H1 (cell line): ENCODE measurements at places on chromosomes 7 and 10.

GRCh38 chr10:120768227-120768626 lies 82.9 kb upstream of the WDR11 start:
- DNase-seq: no peak

DNA sequence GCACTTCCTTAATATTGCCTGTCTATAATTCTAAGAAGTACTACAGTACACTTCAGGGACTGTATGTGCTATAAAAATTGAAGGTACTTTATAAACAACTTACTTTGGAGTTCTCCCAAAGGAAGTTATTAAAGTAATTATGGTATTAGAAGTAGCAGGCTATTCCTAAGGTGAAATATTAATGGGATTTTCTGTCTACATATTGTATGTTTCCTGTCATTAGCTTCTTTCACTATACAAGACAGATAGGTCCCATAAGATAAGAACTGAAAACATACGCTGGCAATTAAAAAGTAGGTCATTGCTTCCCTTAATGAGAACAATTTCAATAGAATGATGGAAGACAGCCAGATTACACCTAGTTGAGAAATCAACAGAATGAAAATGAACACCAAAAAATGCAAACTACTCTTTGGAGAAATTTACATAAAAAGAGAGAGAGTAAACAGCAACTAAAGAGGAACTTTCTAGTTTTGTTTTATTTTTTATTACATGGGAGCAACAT lies 147.0 kb downstream of the HBP1 start:
- DNase-seq: no peak

GRCh38 chr7:68250143-68250542 lies 1253.5 kb downstream of the TYW1 start:
- DNase-seq: no peak

- no peak for DNase-seq
These were observed 390.9 kb upstream of the MKI67 start for GRCh38 chr10:128517167-128517566.

DNA sequence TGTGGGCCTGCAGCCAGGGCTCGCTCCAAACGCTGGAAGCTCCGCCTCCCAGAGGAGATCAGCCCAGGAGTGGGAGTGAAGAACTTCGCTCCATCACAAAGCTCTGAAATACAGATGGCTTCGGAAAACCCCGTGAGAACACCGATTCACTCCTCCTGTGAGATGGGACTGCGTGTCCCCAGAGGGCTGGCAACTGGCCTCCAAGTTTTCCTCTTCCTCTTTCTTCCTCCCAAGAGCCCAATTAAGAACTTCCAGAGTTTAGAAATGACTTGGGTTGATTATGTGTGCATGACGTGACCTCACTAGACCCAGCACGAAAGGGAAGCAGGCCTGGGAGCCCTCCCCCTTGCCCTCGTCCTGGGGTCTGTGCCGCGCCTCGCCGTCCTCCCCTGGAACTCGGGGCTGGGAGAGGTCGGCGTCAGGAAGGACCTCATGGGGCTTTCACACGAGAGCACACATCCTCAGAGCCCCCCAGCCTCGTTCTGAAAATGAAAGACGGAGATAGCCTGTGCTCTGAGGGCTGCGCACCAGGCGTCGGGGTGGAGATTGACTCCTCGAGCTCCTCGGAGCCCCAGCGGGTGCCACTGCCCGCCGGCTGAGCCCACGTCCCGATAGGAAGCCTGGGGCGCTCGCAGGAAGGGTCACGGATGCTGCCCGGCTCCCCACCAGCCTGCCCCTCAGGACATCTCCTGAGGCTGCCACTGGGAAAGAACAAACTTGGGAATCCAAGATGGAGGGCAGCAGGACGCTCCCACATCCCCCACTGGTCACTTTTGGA lies 37.8 kb downstream of the PTPRN2 start:
- DNase-seq: no peak

DNA sequence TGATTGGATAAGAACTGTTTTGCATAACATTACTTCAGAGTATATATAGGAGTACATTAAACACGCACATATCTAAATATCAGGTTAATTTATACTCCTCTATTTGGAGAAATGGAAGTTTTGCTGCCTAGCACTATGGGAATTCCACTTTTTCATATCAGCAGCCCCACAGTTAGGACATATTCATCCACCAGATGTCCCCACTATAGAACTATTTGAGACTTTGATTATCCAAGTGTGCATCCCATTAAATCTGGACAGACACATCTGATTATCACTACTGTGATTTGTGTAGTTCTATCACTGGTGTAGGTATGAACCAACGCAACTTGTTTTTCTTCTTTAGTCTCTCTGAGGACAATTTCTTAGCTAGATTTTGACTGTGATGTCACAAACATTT lies 345.7 kb downstream of the THSD7A start:
- DNase-seq: no peak

DNA sequence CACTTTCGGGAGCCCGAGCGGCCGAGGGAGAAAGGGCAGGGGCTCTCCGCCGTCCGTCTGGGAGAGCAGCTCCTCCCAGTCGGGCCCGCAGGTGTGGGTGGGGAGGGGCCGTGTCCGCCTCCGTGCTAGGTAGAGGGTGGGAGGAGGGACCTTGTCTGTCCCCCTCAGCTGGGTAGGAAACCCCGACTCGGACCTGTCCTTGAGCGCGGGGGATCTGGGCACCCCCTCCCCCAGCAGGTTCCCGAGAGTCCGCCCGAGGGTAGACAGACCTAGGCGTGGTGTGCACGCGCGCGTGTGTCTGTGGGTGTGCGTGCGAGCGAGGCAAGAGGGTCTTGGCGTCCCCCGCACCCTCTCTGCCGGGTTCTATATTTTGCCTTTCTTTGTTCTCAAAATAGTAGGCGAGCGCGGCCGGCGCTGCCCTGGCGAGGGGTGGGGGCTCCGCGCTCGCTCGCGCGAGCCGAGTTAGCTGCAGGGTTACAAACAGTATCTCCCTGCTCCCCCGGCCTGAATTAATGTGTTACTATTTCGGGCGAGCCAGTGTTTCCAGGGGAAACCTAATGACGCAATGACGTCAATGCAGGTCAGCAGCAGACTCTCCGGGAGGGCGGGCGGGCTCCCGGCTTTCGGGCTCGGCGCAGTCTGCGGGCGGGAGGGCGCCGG lies 73.9 kb upstream of the LEP start:
- no peak for DNase-seq

GRCh38 chr10:122460891-122461293 lies 461 bp upstream of the HTRA1 start:
- DNase-seq: no peak

DNA sequence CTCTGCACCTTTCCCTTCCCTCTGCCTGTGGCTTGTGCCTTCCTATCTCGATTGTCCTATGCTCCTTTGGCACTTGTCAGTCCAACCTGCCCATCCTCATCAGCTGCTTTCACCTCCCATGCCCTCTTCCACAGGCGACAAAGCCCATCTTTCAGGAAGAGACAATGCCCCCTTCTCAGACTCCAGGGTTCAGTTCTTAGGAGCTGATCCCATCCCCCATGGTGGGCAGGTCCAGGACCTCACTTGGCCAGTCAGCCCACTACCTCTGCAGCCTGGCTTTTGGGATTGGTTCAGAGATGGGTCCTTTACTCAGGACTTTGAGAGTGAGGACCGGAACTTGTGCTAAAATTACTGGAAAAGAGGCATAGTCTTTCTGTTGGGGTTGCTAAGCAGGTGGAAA lies 74.0 kb upstream of the NANOS1 start:
- DNase-seq: peak; percentile 39

DNA sequence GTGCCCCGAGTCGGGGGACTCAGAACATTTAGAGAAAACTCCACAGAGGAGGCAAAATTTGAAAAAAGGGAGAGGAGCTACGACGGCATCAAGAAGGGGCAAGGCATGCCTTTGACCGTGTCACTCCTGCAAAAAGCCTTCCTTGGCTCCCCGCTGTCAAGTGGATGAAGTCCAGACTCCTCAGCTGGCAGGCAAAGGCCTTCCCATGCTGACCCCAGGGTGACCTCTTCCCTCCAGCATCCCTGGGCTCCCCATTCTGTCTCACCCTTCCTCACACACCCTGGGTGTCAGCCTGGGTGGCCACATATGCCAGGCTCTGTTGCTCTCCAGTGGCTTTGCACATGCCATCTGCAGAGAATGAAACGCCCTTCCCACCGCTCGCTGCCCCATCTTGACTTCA lies 88.4 kb upstream of the ZMIZ1 start:
- no peak for DNase-seq

- no peak for DNase-seq
These were observed 150.1 kb upstream of the NPS start for GRCh38 chr10:127398971-127399365.

DNA sequence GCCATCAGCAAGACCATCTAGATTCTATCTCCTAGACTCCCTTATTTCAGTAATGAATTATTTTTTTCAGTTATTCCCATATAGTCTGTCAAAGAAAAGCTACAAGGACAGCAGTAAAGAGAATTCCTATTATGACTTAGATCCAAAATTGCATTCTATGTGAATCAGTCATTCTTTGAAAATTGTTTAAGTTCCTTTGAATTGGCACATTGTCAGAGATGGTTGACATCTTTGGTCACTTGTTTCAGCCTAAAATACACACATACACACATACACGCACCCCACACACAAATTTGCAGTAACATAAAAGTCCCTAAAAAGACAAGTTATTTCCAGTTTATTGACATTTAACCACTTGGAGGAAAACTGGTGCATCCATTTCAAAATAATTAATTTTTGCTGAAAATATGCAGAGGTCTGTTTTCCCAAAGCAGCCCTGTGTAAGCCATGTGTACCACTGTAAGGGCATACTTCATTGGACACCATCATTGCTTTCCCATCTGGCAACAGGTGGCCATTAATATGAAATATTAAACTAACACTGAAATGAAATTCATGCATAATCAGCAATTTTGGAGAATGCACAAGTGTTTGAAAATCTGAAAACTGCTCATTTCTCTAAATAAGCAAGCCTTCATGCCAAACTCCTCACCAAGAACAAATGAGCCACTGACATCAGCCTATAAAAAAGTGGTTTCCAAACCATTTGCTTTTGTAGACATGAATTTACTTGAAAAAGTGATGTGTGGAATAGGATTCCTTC lies 121.7 kb upstream of the COL1A2 start:
- DNase-seq: no peak

DNA sequence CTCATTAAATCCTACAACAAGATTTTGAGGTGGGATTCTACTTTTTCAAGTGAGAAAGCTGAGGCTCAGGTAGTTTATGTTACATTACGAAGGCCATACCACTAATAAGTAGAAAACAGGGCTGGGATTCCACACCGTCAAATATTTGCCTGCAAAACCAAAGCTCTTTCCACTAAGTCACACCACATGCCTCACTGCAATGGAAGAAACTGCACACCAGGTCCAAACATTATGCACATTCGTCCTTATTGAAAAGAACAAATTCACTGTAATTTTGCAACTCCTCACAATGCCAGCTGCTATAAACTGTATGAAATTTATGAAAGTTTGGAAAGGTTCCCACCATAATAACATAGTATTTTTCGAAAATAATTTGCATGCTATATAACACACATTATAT lies 66.5 kb downstream of the DGKB start:
- no peak for DNase-seq

- DNase-seq: no peak
These were observed 2.3 kb downstream of the HDAC9 start for GRCh38 chr7:18497800-18498199.

- DNase-seq: no peak
These were observed 28.7 kb downstream of the PRF1 start for GRCh38 chr10:70573599-70574506.

DNA sequence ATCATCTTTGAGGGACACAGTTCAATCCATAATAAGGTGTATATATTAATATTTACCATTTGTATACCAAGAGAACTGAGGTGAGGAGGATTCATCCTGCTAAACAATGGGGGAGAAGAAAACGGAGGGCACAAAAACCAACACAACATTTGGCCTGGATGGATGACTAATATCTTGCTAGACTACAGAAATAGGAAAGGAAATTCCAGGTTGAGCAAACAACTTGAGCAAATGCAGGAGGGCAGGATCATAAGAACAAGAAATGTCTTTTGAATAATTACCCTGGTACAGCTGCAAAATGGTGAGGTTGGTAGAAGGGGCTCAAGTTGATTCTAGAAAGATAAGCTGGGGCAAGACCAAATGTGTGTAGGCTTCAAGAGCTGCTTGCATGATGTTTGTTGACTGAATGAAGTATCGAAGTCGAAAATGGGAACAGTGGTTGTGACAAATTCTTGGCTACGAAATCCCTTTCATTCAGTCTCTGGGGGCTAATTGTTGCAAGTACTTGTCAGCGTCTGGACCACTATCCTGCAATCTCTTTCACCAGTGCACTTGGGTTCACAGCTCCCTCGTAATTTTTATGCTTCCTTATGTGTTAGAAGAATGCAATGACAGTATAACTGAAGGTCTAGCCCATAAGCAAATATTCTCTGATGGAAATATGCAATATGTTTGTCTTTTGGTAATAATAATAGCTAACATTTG lies 176.2 kb downstream of the PTEN start:
- no peak for DNase-seq

DNA sequence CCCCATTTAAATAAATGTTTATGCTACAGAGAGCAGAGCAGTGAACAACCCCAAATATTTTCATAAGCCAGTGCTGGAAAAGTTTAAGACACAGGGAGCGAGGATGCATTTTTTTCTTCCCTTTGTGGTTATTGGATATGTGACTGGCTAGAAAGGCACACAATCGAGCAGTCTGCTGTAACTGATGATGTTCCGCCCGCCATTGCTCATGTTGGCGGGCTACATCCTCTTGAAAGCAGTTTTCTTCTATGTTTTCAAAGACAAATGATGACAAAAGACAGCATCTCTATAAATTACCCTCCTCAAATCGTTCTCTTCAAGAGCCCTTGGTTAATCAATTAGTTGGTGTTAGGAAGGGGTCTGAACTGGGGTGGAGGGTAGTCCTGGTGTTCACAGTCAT lies 269.8 kb downstream of the SKAP2 start:
- DNase-seq: peak; percentile 10

DNA sequence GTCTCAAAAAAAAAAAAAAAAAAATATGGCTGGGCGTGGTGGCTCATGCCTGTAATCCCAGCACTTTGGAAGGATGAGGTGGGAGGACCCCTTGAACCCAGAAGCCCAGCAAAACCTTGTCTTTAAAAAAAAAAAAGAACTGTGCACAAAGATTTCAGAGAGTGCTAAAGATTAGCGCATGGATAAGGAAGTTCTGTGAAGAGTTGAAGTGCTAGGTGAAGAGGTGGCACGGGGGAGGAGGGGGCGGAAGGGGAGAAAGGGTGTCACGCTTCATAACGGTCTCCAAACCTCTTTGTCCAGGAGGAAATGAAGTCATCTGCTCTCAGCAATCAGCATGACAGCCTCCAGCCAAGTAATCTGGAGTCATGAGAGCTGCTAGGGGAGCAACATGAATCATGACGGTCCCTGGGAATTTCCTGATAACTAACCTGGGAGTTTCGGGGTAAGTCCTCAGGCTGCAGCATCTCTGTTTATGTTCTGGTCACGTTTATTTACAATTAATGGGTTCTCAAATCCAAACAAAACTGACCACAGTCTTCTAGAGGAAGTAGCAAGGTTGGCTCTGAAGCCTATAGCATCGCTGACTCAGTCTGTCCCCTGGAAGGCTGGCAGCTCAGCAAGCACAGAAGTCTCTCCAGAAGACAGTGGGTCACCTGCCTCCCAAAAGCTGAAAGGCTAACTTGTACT lies 1.9 kb upstream of the PLAU start:
- no peak for DNase-seq

GRCh38 chr10:132107186-132107948 lies 41.6 kb downstream of the JAKMIP3 start:
- no peak for DNase-seq
